CMK (cell line): ENCODE measurements at places on chromosomes 2 and 18.

GRCh38 chr2:28088970-28089369, 198.4 kb downstream of the BABAM2 start:
- no peak for DNase-seq

- no peak for DNase-seq
These were observed 45.3 kb downstream of the FBLN7 start for GRCh38 chr2:112183327-112184025.

- DNase-seq, result no peak
These were observed 73.9 kb downstream of the MAP4K4 start for GRCh38 chr2:101771227-101771902.

GRCh38 chr2:163343316-163343715, 392.5 kb downstream of the FIGN start:
- DNase-seq, result no peak

GRCh38 chr2:60872510-60872928, 8.9 kb upstream of the REL start:
- no peak for DNase-seq

GRCh38 chr2:224008702-224009261, 30.3 kb downstream of the SERPINE2 start:
- no peak for DNase-seq

DNA sequence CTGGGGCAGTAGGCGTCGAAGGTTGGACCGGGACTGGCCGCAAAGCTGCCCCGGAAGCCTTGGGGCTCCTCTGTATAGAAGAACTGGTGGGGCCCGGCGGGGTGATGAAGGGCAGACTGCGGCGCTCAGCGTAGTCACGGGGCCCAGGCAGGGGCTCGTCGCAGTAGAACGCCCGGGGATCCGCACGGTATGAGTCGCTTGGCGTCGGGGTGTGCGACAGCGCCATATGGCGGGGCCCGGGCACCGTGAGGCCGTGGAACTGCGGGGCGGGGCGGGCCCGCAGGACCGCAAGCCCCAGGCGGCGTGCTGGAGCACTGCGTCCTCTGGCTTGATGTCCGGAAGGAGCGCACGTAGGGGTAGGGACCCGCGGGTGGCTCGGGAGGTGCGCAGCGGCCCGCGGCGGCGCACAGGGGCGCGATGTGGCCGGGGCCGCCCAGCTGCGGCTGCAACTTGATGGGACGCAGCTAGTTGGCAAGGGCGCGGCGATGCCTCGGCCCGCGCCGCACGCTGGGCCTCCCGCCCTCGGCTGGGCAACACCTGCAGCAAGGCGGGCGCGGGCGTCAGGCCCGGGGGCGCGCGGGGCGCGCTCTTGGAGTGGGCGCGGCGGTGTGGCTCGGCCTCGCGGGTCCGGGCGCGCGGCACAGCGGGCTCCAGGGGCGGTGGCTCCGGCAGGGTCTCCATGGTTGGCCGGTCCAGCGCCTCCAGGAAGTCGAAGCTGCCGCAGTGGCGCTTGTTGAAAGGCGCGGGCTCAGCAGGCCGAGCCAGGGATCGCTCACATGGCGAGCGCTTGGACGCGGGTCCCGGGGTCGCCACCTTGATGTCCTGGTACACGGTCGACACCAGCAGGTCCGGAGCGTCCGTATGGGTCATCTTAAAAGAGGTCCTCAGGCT, 251.4 kb downstream of the ANKRD30B start:
- DNase-seq, result no peak
